ENCODE measurements at places on chromosomes 2 and 18. TPM values are rescaled to one million over a fixed set of nuclear protein-coding genes. Genes with fewer than 3 reads are reported as not detected.

VWC2L gene
- total RNA-seq: not detected

GALNT14 gene
- total RNA-seq: 2.1 TPM

C1GALT1C1L gene
- not detected for total RNA-seq

RAB12 gene
- 56.8 TPM for total RNA-seq

KHK gene
- 2.0 TPM for total RNA-seq

FSHR gene
- not detected for total RNA-seq

REEP1 gene
- 0.40 TPM for total RNA-seq

LINC00305 gene
- total RNA-seq: not detected

DGKD gene
- total RNA-seq: 16.2 TPM

MAP2 gene
- total RNA-seq: 29.4 TPM

NDUFS1 gene
- total RNA-seq: 103 TPM

All from mammary microvascular endothelial cell (primary cell).